ENCODE measurements at places on chromosomes 5 and 9.

GRCh38 chr5:67373518-67373917 lies 176.9 kb upstream of the CD180 start:
- no peak for DNase-seq

GRCh38 chr9:77163884-77164283 lies 13.4 kb upstream of the VPS13A start:
- DNase-seq: no peak

GRCh38 chr9:107898761-107899160 lies 409.2 kb upstream of the KLF4 start:
- no peak for DNase-seq

DNA sequence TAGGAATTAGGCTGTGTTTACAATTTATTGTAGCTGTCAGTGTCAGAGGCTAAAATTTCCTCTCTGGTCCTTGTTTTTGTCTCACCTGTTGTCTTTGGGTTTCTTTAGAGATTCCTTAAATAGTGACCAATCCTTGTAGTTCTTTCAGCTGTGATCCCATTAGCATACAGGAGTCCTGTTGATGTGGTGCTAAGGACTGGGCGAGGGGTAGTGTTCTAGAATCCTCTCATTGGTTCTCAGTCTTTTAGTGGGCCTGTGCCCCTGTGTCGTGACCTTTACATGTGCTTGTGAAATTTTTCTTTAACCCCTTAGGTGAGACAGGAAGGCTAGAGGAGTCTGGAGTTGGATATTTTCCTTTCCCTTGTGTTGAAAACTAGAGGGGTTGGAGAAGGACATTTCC lies 51.2 kb downstream of the ZNF618 start:
- DNase-seq: no peak

DNA sequence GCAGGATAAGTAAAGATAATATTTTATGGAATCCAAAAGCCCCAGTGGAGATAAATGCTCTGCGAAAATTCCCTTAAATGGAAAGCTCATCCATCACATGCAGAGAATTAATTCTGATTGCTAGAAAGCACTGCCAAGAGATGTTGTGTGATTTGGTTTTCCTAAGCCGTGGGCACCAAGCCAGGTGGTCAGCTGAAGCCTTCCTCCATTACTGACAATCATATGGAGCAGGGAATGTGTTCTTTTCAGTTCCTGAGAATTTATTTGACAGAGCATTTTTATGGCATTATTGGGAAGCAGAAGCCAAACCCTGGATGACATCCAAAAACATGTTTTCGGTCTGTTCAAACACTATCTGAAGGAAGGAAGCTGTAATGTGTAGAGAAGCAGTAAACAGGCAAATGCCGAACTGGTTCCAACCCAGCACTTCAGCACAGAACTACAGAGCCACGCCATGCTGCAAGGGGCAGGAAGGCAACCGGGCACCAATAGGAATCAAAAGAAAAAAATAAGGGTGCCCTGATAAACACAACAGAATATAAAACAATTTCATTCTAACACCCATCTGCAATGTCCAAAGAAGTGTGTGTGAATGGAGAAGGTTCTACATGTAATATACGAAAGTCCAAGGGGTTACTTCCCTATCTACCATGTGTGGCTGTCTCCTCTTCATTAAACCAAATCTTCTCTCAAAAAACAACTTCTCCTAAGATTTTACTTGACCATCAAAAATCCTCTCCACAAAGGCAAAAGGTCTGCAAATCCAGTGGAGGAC lies 12.3 kb downstream of the ARSB start:
- no peak for DNase-seq

DNA sequence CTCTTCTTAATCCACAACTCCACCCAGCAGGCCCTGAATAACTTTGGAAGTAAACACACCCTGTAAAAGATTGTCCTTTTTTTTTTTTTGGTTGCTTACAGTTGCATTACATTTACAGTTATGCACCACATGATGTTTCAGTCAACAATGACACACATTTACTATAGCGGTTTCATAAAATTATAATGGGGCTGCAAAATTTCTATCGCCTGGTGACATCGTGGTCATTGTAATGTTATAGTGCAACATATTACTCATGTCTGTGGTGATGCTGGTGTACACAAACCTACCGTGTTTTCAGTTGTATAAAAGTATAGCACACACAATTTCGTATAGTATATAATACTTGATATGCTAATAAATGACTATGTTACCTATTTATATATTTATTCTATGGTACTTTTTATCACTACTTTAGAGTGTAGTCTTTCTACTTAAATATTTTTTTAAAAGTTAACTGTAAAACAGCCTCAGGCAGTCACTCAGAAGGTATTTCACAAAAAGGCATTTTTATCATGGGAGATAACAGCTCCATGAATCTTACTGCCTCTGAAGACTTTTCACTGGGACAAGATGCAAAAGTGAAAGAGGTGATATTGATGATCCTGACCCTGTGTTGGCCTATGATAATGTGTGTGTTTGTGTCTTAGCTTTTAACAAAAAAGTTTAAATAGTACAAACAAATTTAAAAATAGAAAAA lies 695.4 kb upstream of the CDH18 start:
- DNase-seq: no peak

GRCh38 chr9:37836386-37836785 lies 35.8 kb downstream of the DCAF10 start:
- DNase-seq: no peak

- no peak for DNase-seq
Observed at GRCh38 chr9:74674077-74674476, 176.9 kb downstream of the RORB start.

DNA sequence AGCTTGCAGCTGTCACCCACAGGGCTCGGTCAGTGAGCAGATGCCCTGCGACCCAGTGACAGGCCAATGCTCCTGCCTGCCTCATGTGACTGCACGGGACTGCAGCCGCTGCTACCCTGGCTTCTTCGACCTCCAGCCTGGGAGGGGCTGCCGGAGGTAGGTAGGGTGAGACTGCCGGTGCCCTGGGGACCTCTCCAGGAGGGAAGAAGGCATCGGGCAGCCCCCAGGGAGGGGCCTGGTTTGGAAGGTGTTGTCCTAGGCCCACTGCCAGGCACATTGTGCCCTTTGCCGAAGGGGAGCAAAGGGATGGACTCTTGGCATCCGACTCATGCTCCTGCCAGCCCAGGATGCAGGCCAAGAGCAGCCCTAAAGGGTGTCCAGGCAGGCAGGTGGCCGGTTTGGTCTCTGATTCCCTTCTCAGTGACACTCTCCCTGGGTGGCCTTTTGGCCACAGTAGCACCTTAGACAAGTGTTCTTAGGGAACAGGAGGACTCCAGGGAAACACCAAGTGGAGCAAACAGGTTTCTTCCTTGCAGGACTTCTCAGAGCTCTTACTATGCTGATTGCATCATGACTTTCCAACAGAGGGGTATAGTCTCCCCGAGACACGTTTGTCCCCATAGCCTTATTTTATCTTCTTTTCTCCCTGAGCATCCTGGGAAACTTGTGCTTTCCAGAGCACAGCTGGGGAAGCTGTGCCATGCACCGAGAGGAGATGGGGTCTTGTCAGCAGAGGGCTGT lies 28.1 kb upstream of the AIF1L start:
- no peak for DNase-seq

DNA sequence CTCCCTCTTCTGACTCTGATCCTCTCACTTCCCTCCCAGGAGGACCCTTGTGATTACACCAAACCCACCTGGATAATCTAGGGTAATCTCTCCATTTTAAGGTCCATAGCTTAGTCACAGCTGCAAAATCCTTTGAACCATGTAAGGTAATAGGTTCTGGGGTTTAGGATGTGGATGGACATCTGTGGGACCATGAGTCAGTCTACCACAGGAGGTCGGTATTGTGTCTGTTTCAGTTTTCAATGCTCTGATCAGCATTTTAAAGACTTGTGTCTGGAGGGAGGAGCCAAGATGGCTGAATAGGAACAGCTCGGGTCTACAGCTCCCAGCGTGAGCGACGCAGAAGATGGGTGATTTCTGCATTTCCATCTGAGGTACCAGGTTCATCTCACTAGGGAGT lies 112.6 kb downstream of the CAVIN4 start:
- DNase-seq: no peak

DNA sequence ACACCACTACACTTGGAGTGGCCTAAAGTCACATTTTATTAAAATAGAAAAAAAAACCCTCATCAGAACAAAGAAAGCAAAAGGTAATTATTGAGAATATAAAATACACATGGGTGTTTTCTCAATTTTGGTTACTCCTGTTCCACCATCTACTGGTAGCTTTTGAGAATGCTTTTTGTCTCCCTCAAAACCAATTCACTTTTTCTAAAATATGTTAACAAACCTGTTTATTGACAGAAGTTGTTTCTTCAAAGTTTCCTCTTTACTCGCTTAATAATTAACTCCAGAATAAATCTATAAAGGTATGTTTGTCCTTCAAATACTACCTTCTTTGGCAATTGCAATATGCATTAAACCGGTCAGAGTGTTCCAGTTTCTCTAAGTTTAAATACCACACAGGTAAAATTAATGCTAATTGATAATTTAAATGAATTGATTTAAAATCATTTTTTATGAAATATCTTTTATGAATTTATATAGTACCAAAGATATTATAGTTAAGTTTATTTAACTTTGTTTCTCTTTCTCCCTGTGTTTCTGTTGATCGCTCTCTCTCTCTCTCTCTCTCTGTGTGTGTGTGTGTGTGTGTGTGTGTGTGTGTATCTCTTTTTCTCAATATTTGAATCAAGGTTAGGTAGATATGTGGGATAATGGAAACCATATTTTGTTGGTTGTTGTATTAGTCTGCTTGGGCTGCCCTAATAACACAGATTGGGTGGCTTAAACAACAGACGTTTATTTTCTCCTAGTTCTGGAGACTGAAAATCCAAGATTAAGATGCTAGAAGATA lies 487.4 kb downstream of the PRDM9 start:
- DNase-seq: no peak

DNA sequence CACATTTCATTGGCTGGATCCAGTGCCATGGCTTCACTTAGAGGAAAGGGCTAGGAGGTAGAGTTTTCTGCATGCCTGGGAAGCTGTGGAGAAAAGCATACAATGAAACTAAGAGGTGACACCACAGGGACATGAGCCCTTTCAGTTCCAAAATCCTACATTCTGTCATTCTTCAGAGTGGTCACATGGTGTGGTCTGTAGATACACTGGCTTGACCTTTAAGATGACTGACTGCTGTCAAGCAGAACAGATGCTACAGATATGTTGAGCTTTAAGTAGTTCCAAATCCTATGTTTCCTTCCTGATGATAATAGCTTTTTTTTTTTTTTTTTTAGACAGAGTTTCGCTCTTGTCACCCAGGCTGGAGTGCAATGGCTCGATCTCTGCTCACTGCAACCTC lies 26.2 kb downstream of the DMRT3 start:
- DNase-seq: no peak

DNA sequence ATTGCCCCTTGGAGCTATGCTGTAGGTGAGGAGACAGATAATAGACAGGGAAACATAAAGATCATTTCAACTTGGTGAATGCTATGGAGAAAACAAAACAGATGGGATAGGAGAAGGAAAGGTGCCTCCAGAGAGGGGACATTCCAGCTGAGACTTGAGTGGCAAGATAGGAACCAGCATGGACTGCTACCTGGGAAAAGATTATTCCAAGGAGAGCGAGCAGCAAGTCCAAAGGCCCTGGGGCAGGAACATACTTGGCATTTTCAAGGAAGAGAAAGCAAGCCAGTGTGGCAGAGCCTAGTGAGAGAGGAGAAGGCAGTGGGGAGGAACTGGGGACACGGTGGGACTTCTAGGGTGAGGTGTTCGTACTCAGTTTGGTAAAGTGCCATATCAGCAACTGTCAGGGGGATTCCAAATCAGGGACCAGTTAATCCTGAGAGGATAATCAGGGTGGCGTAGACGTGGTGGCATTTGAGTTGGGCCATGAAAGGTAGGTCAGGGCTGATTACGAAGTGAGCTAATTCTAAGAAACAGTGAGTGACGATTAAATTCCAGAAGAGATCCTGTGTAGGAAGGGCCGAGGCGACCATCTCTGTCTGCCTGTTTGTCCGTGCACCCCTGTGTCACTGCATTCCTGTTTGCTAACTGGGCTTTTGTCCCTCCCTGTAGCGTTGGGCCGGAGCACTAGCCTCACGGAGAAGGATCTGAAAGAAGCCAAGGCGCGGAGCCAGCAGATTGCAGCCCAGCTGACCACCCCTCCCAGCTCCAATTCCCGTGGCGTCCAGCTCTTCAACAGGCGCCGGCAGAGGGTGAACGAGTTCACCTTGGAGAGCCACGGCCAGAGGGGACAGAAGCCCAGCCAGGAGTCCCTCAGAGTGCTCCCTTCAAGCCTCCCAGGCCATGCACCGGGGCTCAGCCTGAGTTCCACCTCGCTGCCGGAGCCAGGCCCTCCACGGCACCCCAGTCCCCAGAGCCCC lies 7.1 kb downstream of the SYNPO start:
- DNase-seq: no peak

DNA sequence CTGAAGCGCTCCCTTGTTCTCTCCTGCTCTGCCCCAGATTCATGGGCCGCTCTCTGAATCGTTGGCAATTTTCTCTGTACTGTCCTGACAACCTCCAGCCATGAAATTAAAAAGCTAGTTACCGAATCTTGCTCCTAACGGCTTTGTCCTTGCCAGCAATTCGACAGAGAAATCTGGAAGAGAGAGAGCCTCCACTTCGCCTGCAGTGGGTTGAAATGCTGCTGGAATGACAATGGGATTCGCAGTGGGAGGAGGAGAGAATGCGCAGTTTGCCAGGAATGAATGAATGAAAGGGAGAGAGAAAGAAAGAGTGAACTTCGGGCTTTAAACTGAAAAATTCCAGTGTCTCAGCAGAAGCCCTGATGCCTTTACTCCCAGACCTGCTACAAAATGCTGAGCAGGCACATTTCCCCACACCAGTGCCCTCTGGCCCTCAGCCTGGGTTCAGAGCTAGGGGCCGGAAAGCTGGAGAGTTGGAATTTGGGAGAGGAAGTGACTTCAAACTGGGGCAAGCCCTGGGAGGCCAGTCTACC lies 11.5 kb upstream of the BOD1 start:
- no peak for DNase-seq

DNA sequence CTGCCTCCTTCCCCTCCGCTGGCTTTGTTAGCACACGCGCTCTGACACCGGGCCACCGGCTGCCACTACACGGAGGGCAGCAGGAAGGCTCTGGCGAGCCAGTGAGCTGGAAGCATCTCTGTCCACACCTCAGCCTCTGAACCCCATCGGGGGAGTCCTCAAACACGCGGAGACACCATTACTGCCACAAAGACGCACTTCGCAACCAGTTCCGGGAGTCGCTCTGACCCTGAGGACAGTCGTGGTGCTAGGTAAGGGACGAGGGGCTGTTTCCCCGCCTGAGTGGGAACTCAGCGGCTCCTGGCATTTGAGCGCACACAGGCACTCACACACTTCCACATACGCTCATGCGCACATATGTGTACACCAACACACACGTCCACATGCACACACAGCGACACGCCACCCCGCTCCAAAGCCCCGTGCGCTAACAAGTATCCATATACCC lies 160.0 kb downstream of the C9orf152 start:
- peak; percentile 69 for DNase-seq

- DNase-seq: peak; percentile 65
Observed at GRCh38 chr9:95132366-95133324, 184.9 kb downstream of the FANCC start.
